GM12891 (cell line): ENCODE measurements at places on chromosomes 5 and 9.

GRCh38 chr5:93572608-93573353, 8.2 kb downstream of the NR2F1-AS1 start:
- DNase-seq = no peak

DNA sequence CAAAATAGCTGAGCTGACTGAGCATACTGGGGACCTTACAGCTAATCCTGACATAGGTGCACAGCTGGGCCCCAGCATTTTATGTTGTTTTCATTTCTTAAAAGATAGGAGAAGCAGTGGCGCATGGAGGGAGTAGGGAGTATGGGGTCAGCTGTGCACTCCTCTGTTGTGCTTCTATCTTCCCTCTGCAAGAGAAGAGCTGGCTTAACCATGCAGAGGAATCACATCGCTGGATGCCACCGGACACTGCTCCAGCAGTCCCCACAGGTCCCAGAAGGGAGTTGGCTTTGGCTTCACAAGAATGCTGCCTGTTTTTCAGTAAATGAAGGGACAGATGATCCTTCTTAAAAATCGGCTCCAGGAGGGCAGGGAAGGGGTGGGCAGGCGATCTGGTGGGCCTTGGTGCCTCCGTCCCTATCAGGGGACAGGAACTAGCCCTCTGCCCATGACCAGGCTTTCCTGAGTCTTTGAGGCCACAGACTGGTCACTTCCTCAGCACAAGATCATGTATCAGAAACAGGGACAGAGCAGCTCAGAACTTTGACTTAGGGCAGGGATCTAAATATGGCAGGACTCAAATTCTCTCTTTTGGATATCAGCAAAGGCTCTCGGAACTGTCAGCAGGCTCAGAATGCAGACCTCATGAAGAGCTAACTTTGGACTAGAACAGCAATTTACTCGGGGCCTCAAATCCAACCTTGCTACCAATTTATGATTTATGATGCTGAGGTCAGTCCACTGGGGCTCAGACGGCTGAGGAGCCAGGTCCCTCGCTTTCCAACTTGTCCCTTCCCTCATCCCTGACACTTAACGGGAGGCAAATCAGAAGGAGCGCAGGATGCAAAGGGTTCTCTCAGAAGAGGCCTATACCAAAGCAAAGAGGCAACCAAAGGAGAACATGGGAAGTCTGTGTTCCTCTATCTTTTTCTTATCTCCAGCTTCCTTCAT, 47.2 kb downstream of the MARCHF3 start:
- DNase-seq = no peak

DNA sequence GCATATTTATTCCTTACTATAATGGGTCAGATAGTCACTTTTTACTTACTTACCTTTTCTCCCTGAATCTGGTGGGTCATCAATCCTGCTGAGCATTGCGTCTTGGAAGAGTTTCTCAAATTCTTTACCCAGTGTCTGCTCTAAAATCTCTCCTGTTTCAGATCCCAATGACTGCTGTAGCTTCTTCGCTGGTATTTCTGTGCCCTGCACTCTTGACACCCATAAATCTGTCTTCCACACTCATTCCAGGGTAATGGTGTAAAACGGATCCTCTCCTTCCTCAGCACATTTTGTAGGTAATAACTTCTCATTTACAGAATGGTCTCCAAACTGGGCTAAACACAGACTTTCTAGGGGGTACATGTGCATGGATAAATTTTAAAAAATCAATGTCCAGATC, 407.4 kb downstream of the DMAC1 start:
- no peak for DNase-seq

GRCh38 chr9:38022203-38022895, 46.7 kb downstream of the SHB start:
- no peak for DNase-seq

- DNase-seq = no peak
These were observed 15.1 kb upstream of the IGFBPL1 start for GRCh38 chr9:38439291-38439915.

DNA sequence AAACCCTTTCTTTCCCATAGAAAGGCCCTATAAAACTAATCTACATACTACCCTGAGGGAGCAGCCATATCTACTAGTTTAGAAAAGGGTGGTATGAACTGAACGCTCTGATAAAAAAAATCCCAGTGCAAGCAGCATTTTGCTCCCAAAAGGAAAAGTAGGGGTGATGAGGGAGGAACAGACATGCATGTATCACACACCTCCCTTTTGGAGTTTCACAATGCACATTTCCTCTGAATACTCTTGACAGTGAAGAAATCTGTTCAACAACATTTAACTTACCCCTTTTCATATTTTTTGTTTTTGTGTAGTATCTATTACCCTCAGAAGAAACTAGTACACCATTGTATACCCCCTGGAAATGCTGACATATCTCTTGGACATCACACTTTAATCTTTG, 411.4 kb downstream of the MAT2B start:
- no peak for DNase-seq

DNA sequence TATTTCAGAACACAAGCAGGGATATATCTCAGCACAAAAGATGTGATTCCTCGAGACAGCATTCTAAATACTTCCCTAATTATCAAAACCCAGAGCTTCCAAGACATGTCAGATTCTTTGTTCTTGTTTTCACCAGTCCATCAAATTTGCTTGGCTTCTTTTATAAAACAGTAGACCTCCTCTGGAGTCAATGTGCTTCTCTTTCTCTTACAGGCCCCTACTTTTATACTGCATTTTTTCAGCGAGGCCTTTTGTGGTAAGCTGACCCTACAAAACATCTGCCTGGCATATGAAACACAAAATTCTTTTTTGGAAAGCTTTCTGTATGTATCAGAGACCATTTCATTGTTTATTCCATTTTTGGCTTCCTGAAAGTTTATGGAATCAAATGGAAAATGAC, 81.8 kb downstream of the ARSB start:
- DNase-seq = no peak

- no peak for DNase-seq
These were observed 202.5 kb downstream of the EFNA5 start for GRCh38 chr5:107468276-107468675.

- DNase-seq = no peak
These were observed 367.3 kb upstream of the C9orf72 start for GRCh38 chr9:27940535-27940934.

- no peak for DNase-seq
These were observed 13.5 kb downstream of the PCAT7 start for GRCh38 chr9:94568250-94568889.
